ENCODE measurements at places on chromosomes 1 and 21. TPM values are rescaled to one million over a fixed set of nuclear protein-coding genes. Genes with fewer than 3 reads are reported as not detected.

Gene MAN1C1
- polyA plus RNA-seq, result 16.4 TPM

Gene BARHL2
- polyA plus RNA-seq, result not detected

Gene SPSB1
- polyA plus RNA-seq, result 19.9 TPM

Gene OR6N1
- not detected for polyA plus RNA-seq

Gene GCSAML
- 1.1 TPM for polyA plus RNA-seq

Gene MFSD2A
- polyA plus RNA-seq, result 4.1 TPM

Gene FRRS1
- polyA plus RNA-seq, result 8.6 TPM

Gene TSSK3
- 3.4 TPM for polyA plus RNA-seq

Gene AIM2
- polyA plus RNA-seq, result not detected

Gene FAM163A
- 0.25 TPM for polyA plus RNA-seq

Gene URB2
- polyA plus RNA-seq, result 7.2 TPM

Gene MIS18A
- polyA plus RNA-seq, result 26.9 TPM

Gene TNNI3K
- 1.8 TPM for polyA plus RNA-seq

Gene NCF2
- polyA plus RNA-seq, result 5.9 TPM

Gene LINGO4
- polyA plus RNA-seq, result 0.05 TPM

Gene UBAP2L
- 164 TPM for polyA plus RNA-seq

Gene S100A7A
- not detected for polyA plus RNA-seq

Gene SLC45A1
- 2.8 TPM for polyA plus RNA-seq

Gene BEND5
- polyA plus RNA-seq, result 23.8 TPM

Gene GBP3
- polyA plus RNA-seq, result 23.3 TPM

Gene CELA2A
- not detected for polyA plus RNA-seq

Gene PRELP
- 66.6 TPM for polyA plus RNA-seq

Gene CATSPERE
- 1.6 TPM for polyA plus RNA-seq

Gene CYP4X1
- 8.2 TPM for polyA plus RNA-seq

Gene LRRC3
- 6.6 TPM for polyA plus RNA-seq

Gene C1orf87
- 0.34 TPM for polyA plus RNA-seq

Gene LORICRIN
- not detected for polyA plus RNA-seq
